HFF-Myc (cell line): ENCODE measurements at places on chromosomes 13 and 19.

GRCh38 chr19:8036434-8037099 lies 16.0 kb upstream of the CCL25 start:
- DNase-seq: no peak

- DNase-seq: no peak
These were observed 10.1 kb downstream of the PDX1 start for GRCh38 chr13:27929868-27930267.

- no peak for DNase-seq
These were observed 1314.9 kb downstream of the PCDH9 start for GRCh38 chr13:65915195-65915594.

DNA sequence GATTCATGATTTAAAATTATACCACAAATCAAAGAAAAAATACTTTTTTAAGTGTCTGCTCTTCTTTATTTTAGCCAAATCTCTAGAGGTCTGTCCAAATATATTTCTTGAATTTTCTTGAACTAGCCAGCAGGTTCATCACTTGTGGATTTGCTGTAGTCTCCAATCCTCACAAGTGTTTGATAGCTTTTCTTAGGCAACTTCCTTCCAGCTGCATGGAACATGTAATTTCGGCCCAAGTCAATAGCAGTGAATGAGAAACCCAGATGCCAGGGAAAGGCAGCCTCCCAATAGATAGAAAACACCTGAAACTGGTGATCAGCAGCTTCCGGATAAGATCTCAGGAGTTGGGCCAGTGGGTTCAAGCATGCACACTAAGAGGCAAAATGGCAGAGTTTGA lies 15.6 kb upstream of the RNASEH2B start:
- no peak for DNase-seq

DNA sequence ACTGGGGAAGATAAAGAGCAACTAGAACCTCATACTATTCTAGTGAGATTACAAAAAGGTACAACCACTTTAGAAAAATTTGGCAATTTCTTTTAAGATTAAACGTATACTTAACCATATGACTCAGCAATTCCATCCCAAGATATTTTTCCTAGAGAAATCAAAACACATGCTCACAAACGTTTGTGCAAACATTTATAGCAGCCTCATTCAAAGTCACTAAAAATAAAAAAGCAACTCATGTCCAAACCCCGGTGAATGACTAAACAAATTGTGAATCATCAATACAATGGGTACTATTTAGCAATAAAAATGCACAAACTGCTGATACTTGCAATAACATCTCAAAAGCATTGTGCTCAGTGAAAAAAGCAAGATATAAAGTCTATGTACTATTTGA lies 121.5 kb downstream of the FRY start:
- DNase-seq: peak; percentile 57

GRCh38 chr13:76756451-76756850 lies 129.8 kb downstream of the KCTD12 start:
- no peak for DNase-seq

DNA sequence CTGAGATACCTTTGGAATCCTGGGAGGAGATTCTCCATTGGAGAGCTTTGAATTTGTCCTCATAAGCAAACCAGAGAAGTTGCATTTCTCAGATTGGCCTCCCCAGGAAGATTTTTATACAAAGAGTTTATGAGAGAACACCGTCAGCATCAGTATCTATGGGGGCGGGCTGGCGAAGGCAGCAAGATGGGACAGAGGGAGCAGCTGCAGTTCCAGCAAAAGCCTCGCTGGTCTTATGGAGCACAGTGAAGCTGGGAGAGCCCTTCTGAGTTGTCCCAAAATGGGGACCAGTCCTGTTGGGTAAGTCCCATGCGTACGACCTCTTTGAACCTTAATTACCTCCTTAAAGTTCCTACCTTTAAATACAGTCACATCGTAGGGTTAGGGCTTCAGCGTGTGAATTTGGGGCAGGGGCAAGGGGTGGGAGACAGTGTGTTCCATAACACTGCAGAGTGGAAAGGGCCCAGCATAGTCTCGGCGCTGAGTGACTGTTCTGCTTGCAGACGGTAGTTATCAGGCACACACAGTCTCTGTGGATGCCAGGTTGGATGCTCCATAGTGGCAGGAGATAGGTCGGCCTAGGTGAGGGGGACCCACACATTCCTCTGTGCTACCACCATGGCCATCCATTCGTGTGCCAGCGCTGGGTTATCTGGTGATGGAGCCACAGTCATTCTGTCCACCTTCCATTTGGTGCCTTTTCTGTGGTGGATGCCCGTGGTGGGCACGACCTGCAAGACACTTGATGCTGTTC lies 34.9 kb upstream of the GPR183 start:
- no peak for DNase-seq

GRCh38 chr13:60090574-60090973 lies 73.2 kb downstream of the DIAPH3 start:
- DNase-seq: no peak

GRCh38 chr13:106701771-106702341 lies 133.9 kb upstream of the ARGLU1 start:
- no peak for DNase-seq

- no peak for DNase-seq
These were observed 10.1 kb upstream of the TIMM44 start for GRCh38 chr19:7953576-7953975.
